ENCODE measurements at places on chromosomes 16 and 17. TPM values are rescaled to one million over a fixed set of nuclear protein-coding genes. Genes with fewer than 3 reads are reported as not detected.

Gene QPRT
- total RNA-seq, result 86.5 TPM

Gene KRTAP4-2
- total RNA-seq, result not detected

Gene SLC16A13
- 4.5 TPM for total RNA-seq

DNA sequence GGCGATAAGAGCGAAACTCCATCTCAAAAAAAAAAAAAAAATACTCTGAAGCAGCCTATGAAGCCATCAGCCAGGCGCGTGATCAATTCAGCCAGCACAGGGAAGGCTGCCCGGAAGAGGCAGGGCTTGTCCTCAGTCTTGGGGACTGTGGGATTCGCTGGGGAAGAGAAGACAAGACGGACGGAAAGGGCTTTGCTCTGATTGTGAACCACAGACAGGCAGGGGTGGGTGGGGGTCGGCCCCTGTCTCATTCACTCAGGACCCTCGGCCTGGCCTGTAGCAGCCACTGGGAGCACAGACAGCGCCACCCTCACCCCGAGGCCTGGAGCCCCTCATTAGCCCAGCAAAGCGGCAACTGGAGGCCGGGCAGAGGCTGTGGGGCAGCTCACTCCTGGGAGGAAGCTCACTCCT, 37.2 kb downstream of the ABR start:
- H3K27ac ChIP-seq, result no peak overlapping the region
- H3K4me3 ChIP-seq, result no peak overlapping the region
- H3K27me3 ChIP-seq, result peaks cover 8% of the 10 kb centered on the region
- H3K4me1 ChIP-seq, result no peaks in the 10 kb centered on the region
- DNase-seq, result no peak

GRCh38 chr17:17852930-17853329, 16.1 kb upstream of the SREBF1 start:
- H3K36me3 ChIP-seq, result no peaks in the 10 kb centered on the region
- H3K27me3 ChIP-seq, result no peaks in the 10 kb centered on the region
- peaks cover 42% of the 10 kb centered on the region for H3K4me1 ChIP-seq
- no peak overlapping the region for H3K4me3 ChIP-seq
- no peak overlapping the region for H3K27ac ChIP-seq
- DNase-seq, result no peak

DNA sequence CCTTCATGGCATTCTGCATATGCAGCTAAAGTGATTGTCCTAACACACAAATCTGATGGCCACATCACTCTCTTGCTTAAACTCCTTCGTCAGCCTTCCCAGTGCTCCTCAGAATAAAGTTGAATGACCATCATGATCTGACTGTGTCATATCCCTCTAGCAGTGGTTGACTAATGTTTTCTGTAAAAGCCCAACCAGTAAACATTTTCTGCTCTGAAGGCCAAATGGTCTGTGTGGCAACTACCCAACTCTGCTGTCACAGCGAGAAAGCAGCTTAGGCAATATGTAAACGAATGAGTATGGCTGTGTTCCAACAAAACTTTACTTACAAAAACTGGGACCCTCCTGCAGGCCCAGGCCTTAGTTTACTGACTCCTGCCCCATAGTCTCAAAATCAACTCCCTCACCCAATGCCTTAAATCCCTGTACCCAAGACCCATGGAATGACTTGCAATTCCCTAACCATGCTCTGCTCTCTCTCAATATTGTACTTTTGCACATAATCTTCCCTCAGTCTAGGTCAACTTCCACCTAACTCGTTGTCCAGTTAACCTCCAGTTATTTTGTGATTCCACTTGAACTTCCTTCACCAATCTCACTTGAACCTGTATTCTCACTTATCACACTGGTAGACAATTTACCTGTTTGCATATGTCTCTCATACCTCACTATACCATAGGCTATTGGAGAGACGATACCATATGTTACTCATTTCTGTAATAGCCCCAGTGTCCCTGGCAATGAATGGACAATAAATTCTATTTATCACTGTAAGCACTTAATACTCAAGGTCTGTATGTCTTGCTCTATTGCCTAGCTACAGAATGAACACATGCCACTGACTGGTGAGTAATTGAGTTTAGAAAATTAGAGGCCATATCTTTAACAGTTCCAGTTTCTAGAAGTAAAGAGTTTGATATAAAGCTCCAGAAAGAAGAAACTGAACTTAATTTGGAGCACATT, 29.1 kb downstream of the TMEM100 start:
- no peak for DNase-seq
- H3K36me3 ChIP-seq, result no peaks in the 10 kb centered on the region
- H3K27ac ChIP-seq, result no peak overlapping the region
- H3K4me1 ChIP-seq, result no peaks in the 10 kb centered on the region
- H3K27me3 ChIP-seq, result peaks cover 3% of the 10 kb centered on the region
- H3K4me3 ChIP-seq, result no peak overlapping the region

DNA sequence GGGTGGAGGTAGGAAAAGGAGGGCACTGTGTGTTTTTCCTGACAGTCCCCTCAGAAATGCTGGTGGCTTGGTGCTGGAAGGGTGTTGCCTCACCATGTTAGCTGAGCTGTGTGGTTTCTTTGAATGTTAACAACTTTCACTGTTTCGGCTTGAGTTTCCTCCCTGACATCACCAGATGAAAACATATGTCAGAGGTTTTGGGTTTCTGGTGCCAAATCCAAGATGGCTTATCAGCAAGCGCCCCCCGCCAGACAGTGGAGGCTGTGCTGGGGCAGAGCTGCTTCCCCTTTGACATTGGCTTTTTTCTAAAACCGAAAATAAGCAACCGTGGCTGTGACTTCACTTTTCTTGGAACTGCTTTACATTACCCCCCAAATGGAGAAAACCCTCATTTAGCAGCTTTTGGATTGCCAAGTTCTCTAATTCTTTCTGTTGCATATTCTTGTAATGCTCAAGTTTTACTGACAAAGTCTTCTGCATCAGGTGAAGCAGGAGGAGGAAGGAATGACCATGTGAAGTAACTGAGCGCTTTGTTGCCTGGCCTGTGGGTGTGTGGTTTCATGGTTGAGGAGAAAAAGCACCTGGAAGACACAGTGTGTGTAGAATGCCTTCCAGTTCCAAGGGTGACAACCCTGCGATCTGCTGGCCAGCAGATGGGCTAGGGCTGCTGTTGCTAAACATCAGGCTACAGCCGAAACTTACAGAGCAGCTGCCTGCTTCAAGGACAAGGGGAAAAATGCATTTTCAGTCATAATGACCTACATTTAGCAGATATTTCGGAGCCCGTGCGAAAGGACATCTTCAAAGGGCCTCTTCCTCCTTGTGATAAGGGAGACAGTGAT, 9.7 kb downstream of the RMI2 start:
- H3K4me3 ChIP-seq, result no peak overlapping the region
- peaks cover 9% of the 10 kb centered on the region for H3K36me3 ChIP-seq
- H3K27me3 ChIP-seq, result no peaks in the 10 kb centered on the region
- H3K27ac ChIP-seq, result no peak overlapping the region
- H3K4me1 ChIP-seq, result peaks cover 34% of the 10 kb centered on the region

- H3K4me3 ChIP-seq, result peak overlapping the region; percentile 45
Observed at GRCh38 chr17:45018848-45019711, 32.4 kb downstream of the DCAKD start.

GRCh38 chr17:64938925-64939474, 19.7 kb upstream of the LRRC37A3 start:
- H3K4me1 ChIP-seq, result peaks cover 12% of the 10 kb centered on the region
- H3K27ac ChIP-seq, result peak overlapping the region; percentile 42
- H3K4me3 ChIP-seq, result no peak overlapping the region
- no peaks in the 10 kb centered on the region for H3K27me3 ChIP-seq

DNA sequence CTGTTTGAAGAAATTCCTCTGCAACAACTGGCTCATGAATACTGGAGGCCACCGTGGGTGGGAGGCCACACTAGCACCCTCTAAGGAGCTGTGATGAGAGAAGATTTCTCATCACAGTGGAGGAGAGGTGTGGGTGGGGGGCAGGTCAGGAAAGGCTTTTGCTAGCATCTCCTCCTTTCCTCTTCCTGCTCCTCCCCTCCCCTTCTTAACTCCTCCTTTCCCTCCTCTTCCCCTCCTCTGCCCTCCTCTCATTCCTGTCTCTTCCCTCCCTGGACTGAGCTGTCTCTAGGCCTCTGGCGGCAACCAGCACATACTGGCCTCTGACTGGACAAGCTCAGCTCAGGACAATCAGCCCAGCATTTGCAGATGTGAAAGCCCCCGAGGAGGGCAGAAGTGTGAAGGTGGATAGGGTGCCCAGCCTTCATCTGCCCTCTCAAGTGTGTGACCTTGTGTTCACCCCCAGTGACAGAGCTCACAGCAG, 19.0 kb upstream of the LHX1 start:
- no peak overlapping the region for H3K27ac ChIP-seq
- H3K4me1 ChIP-seq, result peaks cover 21% of the 10 kb centered on the region
- no peaks in the 10 kb centered on the region for H3K36me3 ChIP-seq
- no peak overlapping the region for H3K4me3 ChIP-seq
- no peak for DNase-seq
- no peaks in the 10 kb centered on the region for H3K27me3 ChIP-seq

GRCh38 chr17:75664099-75664549, 2.8 kb downstream of the RECQL5 start:
- no peak overlapping the region for H3K27ac ChIP-seq
- peaks cover 3% of the 10 kb centered on the region for H3K4me1 ChIP-seq
- H3K4me3 ChIP-seq, result no peak overlapping the region

Data from K562 (cell line).